ENCODE measurements at places on chromosomes 11 and 22.

DNA sequence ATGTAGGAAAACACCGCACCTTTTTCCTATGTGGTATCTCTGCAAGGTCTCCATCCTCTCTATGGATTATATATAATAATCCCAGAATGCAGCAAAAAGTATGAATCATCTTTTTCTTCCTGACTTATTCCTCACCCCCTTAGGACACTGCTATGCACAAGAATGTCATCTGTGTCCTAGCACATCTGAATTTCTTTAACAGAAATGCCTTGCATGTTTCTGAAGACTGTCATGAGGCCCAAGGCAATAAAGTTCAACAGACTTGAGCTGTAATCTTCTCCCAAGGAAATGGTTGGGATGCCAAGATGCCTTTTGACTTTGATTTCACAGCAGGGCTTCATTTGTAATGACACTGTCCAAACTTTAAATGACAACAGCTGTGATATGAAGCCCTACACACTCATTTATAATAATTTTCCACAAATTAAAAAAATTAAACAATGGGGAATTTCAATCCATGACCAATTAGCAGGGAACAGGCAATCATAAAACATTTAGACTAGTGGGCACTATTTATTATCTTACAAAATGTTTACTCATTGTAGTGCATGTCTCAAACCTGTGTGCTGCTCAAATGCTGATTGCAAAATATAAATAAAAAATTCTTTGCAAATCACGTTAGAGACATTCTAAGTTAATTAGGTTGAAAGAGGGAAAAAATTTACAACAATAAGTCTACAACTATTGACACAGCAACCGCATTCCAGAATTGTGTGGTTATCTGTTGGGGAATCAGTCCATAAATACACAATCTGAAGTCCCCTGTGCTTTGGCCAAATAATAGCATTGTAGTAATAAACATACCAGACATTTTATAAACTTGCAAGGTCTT, 242.3 kb downstream of the SWAP70 start:
- peak; percentile 99 for DNase-seq

GRCh38 chr11:32385998-32386397, 49.3 kb downstream of the WT1 start:
- DNase-seq: no peak

GRCh38 chr11:127639916-127640315, 639.3 kb upstream of the KIRREL3 start:
- DNase-seq: no peak

- peak; percentile 67 for DNase-seq
These were observed 8.6 kb downstream of the DNHD1 start for GRCh38 chr11:6505577-6506240.

- DNase-seq: no peak
These were observed 10.0 kb upstream of the UPB1 start for GRCh38 chr22:24485170-24485569.

- DNase-seq: no peak
These were observed 806 bp upstream of the SMDT1 start for GRCh38 chr22:42078469-42079318.

GRCh38 chr11:3208272-3208671, 10.3 kb downstream of the MRGPRG start:
- no peak for DNase-seq

DNA sequence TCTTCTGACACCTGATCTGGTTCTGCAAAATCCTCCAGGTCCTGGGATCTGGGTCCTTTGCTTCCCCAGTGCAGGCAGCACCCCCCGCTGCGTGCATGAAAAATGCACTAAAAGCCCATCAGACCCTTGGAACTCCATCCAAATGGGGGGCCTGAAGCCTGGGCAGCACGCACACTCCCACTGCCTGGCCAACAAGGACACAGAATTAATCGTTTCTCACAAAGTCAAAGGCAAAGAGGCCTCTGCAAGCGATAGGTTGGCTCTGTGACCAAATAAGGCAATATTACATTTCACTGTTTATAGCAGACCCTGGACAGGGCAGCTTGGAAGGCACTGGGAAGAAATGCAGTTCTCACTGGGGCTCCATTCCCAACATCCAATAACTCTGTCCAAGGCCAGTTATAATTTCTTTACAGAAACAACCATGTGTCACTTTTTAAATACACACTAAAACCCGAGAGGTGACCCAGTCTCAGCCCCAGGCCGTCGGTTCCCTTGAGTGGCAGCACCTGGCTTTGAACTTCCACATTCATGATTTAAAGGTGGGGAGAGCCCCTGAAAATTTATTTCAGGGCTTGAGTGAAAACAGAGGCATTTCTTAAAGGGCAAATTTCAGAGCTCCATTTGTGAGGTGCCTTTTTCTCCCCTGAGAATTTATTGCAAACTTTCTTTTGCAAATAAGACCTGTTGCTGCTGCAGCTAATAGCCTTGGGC, 114.4 kb upstream of the ANO1 start:
- no peak for DNase-seq

- DNase-seq: no peak
These were observed 370.6 kb downstream of the CADM1 start for GRCh38 chr11:115133475-115134209.

DNA sequence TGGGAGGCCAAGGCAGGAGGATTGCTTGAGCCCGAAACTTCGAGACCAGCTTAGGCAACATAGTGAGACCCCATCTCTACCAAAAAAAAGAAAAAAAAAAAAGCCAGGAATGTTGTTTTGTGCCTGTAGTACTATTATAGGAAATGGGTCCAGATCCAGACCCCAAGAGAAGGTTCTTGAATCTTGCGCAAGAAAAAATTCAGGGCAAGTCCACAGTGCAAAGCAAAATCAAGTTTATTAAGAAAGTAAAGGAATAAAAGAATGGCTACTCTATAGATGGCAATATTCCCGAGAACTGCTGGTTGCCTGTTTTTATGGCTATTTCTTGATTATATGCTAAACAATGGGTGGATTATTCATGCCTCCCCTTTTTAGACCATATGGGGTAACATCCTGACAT, 51.2 kb upstream of the RDX start:
- no peak for DNase-seq

GRCh38 chr22:23773483-23774113, 949 bp downstream of the MMP11 start:
- DNase-seq: no peak

All from fibroblast of gingiva (primary cell).